ENCODE measurements at places on chromosomes 6 and 20.
A peak's percentile ranks its signal among the peaks of the same experiment; 100 is the strongest.

- no peak for DNase-seq
Measured at GRCh38 chr6:101879782-101880181, 486.3 kb downstream of the GRIK2 start.

DNA sequence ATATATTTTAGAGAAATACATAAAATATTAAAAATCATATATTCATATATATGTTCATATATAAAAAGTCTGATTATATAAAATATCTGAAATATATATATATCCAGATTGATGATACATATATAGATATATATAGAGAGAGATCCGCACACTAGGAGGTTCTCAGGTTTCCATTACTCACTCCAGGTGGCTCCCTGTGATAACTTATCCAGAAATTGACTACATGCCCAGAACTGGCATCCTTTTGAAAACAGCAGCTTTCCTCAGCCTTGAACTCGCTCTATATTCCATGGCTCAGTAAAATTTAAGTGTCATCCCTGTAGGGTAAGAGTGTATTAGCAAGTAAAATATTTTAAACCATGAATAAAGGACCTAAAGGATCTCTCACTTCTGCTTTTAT, 206.8 kb downstream of the TINAG start:
- peak; percentile 68 for DNase-seq

- DNase-seq, result peak; percentile 4
Measured at GRCh38 chr6:120056085-120056484, 706.5 kb upstream of the MAN1A1 start.

- no peak for DNase-seq
Measured at GRCh38 chr20:438571-439469, 23.5 kb downstream of the TBC1D20 start.

GRCh38 chr20:59148701-59149493, 14.7 kb upstream of the ZNF831 start:
- DNase-seq, result no peak

DNA sequence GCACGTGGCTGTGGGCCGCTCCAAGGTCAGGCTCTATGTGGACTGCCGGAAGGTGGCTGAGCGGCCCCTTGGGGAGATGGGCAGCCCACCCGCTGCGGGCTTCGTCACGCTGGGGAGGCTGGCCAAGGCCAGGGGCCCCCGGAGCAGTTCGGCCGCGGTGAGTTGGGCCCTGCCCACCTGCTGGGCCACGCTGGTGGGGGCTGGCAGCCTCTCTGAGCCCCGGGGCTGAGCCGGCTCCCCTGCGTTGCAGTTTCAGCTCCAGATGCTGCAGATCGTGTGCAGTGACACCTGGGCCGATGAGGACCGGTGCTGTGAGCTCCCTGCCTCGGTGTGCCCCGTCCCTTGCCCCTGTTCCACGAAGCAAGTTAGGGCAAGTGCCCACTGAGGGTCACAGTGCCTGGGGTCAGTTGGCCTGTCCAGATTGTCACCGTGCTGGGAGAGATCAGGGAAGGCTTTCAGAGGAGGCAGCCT, 27.1 kb downstream of the COL20A1 start:
- no peak for DNase-seq

GRCh38 chr6:111743360-111743759, 129.9 kb downstream of the FYN start:
- DNase-seq, result no peak

DNA sequence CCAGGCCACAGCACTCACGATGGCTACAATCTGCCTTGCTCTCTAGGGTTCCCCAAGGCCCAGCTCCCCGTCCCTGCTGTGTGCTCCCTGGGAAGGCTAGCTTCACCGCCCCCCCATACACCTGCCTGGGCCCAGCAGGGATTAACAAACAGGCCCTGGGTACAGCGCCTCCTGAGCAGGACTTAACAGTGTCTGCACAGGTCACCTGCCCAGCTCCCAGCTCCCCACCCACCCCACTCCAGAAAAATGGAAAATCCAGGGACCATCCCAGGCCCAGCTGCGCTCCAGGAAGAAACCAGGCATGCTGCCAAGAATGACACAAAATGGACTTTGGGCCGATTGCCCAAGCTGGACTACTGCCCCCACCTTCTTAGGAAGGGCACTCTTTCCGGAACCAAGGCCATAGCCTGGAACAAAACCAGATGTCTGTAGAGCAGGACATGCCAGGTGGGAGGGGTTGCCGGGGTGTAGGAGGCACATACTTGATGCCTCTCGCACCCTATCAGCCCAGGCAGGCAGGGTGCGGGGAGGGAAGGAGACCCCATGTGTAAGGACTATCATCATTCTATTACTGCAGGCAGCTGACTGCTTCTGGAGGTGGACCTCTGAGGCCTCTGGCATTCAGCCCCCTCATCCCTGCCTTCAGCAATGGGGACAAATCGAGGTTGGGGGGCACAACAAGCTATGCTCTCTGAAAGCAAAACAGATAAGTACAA, 104.9 kb downstream of the SNX5 start:
- no peak for DNase-seq

GRCh38 chr20:17029698-17030097, 197.1 kb upstream of the PCSK2 start:
- DNase-seq, result no peak

DNA sequence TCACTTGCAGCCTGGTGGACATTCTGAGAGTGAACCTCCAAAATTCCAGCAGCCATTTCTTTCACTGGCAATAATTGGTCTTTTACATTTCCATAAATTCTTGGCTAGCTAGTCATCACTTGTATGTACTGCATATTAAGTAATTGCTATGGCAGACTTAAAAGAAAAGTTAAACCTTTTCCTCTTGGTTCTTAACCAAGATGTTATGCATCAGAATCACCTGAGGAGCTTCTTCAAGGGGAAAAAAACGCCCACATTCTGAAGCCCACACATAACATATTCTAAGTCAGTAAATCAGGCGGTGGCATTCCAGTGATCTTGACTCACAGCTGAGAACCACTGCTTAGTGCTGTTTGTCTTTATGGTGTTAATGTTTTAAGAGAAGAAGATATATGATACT, 37.0 kb downstream of the CDC40 start:
- no peak for DNase-seq

DNA sequence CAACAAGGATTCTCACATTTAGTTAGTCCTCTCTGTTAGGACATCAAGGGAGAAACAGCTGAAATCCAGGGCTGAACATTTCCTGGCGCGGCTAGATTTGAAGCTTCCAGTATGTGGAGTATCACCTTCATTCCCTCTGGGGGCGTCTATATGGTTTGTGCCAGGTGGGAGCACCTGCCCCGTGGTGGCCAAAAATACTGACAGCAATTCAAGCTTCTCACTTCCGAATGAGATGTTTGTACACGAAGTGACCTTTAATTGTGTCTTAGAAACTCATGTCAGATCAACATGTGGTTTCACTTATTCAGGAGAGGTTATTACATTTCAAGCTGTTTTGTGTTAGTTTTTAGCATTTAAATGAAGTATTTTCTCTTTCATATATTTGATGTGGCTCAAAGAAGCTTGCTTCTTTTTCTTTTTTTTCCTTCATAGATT, 67.3 kb upstream of the ZNF217 start:
- no peak for DNase-seq

GRCh38 chr6:141077355-141078333, 1055.1 kb upstream of the GJE1 start:
- no peak for DNase-seq

GRCh38 chr20:37484331-37484730, 36.7 kb upstream of the NNAT start:
- no peak for DNase-seq

GRCh38 chr6:63565727-63566596, 6.3 kb upstream of the LOC128125822 start:
- DNase-seq, result no peak

DNA sequence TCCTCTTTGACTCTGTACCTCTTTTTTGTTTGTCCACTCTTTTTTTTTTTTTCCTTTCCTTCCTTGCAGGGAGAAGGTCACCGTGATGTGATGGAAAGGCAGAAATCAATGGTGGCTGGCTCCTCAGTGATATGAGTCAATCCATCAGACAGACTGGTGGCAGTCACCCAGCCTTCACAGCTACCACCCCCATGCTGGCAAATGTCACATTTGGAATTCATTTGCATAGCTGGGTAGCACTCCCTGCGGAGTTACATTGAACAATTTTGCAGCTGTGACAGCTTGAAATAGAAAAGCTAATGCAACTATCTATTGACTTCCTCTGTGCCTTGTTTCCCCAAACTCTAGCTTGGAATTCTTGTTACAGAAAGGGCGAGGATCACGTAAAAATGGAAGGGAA, 668.4 kb downstream of the C6orf118 start:
- no peak for DNase-seq

GRCh38 chr6:23446469-23446967, 679.5 kb upstream of the NRSN1 start:
- peak; percentile 57 for DNase-seq

DNA sequence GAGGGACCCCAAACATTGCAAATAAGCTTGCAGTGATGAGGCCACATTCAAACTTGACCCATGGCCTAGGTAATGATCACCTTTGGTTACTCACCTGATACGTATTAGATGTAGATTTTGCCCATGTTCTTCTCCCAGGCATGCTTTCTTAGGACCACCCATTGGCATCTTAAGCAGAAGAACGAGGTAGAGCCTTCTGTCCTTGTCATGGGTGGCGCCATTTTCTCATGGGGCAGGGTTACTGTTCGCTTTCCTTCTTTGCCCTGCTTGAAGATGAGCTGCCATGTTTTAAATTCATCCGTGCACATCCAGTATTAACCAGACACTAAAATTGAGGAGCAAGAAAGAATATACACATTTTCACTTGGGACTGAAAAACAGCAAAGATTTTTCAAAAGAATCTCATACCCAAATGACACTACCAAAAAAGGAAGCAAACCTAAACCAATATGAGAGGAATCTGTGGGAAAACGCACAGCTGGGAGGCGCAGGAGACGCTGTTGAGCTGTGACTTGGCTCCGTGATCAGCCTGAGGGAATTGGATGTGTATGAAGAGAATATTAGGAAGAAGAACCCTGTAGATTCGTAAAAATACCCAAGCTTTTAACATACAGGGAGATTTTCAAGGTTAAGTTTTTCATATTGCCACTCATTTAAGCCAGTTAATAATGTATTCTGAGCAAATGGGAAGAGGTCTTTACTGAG, 36.6 kb downstream of the GMPR start:
- no peak for DNase-seq

GRCh38 chr20:43389839-43390626, 67.7 kb upstream of the SRSF6 start:
- DNase-seq, result no peak

GRCh38 chr6:149334201-149334600, 16.7 kb downstream of the TAB2 start:
- DNase-seq, result no peak

DNA sequence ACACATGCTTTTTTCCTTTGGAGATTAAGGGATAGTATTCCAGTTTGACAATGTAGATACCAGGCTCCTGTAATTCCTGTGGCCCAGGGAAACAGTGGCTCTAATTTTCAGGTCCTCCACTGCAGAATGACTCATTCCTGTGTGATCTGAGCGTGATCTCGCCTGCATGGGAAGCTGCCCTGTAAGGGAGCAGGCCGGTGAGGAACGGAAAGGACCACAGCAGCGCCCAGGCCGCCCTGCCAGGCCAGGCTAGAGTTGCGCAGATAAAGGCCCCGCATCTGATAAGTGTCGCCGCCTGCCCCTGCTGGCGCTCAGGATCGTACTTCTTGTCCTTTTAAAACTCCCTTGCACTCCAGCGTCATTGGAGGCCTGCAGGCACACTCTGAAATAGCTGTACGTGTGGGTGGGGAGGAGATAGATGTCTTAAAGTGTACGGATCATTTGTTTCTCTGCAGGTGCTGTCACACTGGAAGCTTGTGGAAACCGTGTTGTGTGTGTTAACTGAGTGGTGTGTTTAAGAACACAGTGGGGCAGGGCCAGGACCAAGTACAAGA, 60.7 kb downstream of the SYNJ2 start:
- no peak for DNase-seq

DNA sequence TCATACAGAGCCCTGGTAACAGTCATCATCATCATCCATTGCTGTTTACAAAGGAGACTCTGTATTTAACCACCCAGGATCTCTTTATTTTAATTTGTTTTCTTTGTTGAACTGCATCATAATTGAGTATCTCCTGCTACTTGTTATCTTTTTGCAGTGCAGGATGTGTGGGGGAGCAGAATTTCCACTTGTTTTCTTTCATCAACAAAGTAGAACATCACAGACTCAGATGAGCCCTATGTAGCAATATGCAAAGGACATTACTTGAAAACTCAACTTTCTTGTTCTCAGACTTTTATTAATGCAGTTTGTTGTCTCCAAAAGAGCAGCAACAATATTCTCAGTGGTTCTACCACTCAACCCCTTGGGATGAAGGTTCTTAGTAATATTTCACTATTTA, 38.7 kb upstream of the IPCEF1 start:
- DNase-seq, result no peak
